ENCODE measurements at places on chromosomes 5 and 9.

DNA sequence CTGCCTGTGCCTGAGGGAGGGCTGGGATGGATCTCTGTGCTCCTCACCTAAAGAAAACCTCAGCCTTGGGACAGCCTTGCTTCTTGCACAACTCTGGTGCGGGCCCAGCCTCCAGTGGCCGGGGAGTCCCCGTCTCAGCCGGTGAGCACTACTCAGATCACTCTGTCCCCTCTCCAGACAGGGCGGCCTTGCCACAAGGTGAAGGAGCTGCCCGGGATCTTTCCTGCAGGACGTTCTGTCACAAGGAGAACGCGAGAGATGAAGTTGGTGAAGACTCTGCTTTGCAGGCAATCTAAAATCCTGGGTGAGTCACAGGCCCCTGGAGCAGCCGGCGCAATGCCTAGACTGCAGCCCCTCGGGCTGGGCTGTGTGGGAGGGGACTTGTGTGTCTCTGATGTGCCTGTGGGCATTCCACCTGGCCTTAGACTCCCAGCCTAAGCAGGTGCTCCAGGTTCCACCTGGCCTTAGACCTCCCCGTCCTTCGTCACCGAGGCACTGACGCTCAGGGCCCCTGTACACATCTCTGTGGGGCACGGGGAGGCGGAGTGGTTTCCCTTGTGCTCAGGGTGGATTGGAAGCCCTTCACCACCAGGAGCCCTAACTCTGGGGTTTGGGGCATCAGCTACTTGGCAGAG, 15.2 kb upstream of the IRX4 start:
- DNase-seq, result no peak

DNA sequence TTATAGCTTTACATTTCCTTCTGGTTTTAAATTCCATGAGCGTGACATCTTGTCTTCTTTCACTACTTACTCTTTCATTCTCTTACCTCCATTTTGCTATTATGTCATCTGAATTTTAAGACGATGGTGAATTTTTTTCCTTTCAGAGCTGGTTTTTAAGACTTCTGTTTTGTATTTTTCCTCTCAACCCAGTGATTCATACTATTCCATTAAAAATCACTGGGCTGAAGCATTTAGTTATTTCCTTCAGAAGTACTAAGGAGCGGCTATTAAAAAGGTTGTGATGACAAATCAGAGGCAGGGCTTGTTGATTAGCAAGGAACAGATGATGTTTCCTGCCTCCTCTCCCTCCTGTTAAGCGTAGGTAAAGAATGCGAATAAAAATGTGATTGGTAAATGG, 16.5 kb downstream of the AGXT2 start:
- no peak for DNase-seq

DNA sequence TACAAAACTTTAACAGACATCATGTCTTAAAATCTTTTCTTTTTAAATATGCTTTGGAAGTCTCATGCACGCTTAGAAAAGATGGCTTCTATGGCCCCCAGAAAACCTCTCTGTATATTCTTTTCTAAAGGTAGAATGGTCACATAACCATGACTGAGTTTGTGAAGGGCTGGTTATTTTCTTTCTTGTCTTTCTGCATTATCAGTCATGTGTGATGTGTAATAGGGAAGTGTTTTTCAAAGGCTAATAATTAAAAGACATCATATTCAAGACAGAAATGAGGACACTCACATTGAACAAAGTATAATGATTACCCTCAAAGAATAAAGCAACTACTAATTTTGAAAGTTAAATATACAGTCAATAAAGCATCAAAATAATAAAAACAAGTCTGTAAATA, 253.4 kb downstream of the TRPM3 start:
- DNase-seq, result no peak

- no peak for DNase-seq
These were observed 10.3 kb upstream of the ABL1 start for GRCh38 chr9:130824643-130825350.

DNA sequence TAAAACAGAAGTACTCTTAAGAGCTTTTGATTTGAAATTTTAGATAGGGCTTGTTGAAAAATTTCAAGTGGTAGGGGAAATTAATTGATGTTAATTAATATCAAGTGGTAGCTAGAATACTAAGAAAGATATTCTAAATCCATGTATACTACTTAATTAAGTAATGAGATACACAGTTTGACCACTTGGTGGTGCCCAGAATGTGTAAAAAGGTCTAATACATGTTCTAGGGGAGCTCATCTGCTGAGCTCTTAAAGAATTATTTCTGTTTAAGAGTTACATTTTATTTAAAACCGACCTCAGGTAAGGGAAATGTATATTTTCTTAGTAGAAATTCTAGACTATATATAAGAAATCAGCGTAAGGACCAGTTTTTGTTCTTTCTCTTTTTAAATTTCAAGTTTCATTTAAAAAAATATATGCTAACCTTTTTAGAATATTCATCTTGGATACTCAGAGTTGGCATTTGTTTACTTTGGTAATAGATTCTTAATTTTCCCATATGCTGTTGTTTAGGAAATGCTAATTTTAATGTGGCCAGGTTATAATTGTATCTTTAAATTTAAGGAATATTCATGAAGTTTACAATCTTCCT, 61.5 kb downstream of the LNPEP start:
- no peak for DNase-seq

GRCh38 chr9:133513214-133514100, 11.3 kb downstream of the MYMK start:
- DNase-seq, result no peak

- DNase-seq, result no peak
These were observed 88.1 kb downstream of the SH3TC2 start for GRCh38 chr5:148974642-148975327.

DNA sequence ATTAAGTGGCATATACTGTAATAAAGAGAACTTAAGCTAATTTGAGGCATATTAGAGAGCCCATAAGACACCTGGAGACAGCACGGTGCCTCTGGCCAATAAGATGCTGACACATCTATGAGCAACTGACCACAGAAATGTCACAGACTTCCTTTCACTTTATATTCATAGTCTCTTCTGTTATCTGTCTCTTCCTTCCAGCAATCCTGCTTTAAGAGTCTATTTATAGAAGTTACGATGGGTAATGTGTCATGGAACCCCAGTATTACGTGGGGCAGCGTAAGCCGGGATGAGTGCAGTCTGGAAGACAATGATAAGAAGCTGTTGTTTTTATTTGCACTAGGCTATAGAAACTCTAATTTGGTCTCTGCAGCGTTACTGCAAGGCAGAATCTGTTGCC, 136.8 kb downstream of the CFAP90 start:
- no peak for DNase-seq

- no peak for DNase-seq
These were observed 177.1 kb downstream of the CPLANE1 start for GRCh38 chr5:37071901-37072581.

- no peak for DNase-seq
These were observed 773 bp downstream of the SQSTM1 start for GRCh38 chr5:179821298-179822058.
